Right lobe of liver (tissue), 6 donors: ENCODE measurements at places on chromosomes 12 and 14.
A peak's percentile ranks its signal among the peaks of the same experiment; 100 is the strongest.

GRCh38 chr14:102417001-102417431 lies 54.3 kb downstream of the TECPR2 start:
- no peak for DNase-seq

DNA sequence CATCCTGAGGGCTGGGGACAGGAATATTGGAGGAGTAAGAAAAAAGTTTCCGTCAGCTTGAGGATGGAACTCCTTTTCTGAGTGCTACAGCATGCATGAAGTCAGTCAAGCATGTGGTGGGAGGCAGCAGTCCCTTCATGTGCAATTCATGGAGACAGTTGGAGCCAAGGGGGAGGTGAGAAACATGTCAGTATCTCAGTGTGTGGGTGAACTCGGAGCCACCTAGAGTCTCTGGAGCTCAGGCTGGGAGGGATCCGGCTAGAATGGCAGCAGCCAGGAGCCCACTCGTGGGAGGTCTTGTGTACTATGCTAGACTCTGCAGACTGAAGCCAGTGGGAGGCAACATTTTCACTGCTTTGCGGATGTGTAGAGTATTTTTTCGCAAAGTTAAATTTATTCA lies 60.3 kb downstream of the AVPR1A start:
- no peak for DNase-seq

DNA sequence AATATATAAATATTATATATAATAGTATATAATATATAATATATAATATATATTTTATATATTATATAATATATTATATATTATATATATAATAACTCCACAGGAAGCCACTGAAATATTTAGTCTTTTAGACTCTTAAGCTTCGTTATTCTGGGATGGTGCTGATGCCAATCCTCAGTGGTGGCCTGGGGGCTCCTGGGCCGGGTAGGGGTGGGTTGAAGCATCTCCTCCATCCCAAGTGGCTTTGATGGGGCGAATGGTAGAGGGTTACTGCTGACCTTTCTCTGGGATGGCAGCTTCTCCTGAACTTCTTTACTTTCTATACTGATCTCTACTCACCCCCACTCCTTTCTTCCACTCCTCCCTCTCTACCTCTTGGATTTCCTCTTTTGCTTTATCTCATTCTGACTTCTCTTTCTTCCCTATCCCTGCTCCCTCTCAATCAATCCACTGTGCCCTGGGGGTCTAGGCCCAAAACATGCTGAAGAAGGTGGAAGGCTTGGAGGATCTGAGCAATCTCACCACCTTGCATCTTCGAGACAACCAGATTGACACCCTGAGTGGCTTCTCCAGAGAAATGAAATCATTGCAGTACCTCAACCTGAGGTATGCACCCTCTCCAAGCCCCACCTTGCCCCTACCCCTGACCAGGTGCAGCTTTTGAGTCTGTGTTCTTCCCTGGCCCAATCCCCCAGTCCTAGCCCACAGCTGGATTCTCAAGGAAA lies 4.8 kb upstream of the ENO2 start:
- no peak for DNase-seq

GRCh38 chr12:121794534-121795033 lies 1.1 kb upstream of the RHOF start:
- peak; percentile 63 for DNase-seq

DNA sequence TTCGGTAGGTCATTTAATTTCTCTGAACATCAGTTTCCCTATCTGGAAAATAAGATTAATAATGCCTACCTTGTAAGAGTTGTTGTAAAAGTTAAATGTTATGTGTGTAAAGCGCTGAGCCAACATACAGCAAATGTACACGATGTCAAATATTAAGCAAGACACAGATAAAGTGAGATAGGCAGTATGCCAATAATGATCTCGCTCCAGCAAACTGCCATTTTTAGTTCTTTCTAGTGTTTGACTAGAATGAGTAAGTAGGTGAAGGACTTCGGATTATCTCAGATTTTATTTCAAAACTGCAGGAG lies 840 bp downstream of the DHRS7 start:
- no peak for DNase-seq

- DNase-seq = no peak
Observed at GRCh38 chr12:19203539-19204506, 74.3 kb downstream of the PLEKHA5 start.

- no peak for DNase-seq
Observed at GRCh38 chr14:44453433-44454171, 53.5 kb downstream of the FSCB start.

- no peak for DNase-seq
Observed at GRCh38 chr12:6823182-6824084, 1.8 kb downstream of the GPR162 start.

DNA sequence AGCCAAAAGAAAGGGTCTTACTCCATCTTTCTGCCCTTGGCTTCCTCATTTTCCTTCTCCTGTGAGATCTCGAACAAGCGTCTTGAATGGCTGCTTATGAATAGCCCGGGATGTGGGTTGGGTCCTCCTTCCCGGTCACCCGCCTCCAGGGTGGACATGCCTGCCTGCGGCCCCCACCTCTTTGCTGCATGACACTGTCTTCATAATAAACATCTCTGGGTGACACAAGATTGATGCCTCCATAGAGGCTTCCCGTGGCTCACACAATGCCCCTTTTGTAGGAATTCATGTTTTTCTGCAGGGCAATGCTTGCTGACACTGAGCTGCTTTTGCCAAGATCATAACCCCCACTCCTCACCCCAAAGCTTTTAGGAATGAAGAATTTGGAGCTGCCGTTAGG lies 125.9 kb downstream of the ZNF664 start:
- no peak for DNase-seq

DNA sequence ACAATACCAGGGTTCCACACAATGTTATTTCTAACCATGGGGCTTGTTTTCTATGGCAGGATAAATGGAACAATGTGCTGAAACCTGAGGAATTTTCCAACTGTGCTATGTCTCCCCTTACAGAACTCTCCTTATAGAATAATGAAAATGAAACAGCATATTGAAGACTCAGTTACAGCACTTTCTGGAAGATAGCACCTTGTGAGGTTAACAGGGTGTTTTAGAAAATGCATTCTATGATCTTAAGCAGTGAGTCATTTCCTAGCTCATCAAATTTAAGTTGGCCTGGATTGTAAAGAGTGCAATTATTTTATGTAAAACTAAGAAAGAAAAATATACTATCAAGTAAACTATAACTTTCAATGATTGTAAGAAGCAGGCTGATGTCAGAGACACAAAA lies 60.1 kb upstream of the CNTN1 start:
- DNase-seq = no peak

- DNase-seq = no peak
Observed at GRCh38 chr12:124752437-124753227, 111.0 kb downstream of the SCARB1 start.

DNA sequence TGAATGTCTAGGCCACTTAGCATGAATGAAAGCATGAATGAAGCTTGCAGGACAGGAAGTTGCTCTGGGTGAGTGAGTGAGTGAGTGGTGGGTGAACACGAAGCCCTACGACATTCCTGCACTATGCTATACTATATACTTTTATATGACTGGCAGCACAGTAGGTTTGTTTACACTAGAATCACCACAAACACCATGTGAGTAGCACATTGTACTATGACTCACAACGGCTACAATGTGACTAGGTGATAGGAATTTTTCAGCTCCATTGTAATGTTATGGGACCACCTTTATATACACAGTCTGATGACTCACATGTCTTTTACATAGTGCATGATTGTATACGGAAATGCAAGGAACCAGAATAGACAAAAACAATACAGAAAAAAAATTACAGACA lies 1480.2 kb downstream of the AACS start:
- no peak for DNase-seq

DNA sequence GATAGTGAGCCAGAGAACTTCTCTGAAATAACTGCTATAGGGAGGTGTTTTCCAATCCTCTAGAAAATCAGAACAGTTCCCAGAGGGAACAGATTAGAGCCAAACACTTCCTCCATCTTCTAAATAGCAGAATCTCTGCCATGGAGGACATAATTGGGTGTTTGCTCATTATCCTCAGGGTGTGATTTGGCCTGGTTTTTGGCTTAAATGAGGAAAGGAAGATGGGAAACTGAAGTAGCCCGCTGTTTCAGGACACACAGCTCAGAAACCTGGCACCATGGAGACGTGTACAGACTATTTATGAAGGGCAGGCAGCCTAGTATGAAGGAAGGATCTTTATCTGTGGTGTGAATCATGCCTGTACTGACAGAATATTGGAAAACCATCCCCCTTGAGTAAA lies 231.7 kb upstream of the PRKD1 start:
- DNase-seq = no peak

DNA sequence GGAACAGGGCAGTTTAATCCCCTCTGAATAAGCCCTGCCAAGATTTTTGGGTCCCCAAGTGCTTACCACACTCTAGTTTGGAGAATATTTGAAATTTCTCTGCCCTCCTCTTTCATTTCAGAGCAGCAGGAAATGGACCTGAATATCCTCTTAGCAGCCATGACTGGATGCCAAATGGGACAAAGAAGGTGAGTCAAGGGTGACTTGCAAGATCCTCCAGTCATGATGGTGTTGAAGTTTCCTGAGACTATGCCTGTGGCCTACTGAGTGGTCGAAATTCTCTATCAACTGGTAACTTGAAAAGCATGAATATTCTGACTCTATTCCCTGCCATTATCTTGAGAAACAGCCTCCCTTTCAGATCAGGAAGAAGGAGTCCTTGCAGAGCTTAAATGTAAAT lies 1674.7 kb upstream of the SEL1L start:
- DNase-seq = no peak

GRCh38 chr14:94290197-94290596 lies 2.9 kb downstream of the SERPINA10 start:
- peak; percentile 50 for DNase-seq

- no peak for DNase-seq
Observed at GRCh38 chr12:94643606-94644005, 6.8 kb downstream of the TMCC3 start.

DNA sequence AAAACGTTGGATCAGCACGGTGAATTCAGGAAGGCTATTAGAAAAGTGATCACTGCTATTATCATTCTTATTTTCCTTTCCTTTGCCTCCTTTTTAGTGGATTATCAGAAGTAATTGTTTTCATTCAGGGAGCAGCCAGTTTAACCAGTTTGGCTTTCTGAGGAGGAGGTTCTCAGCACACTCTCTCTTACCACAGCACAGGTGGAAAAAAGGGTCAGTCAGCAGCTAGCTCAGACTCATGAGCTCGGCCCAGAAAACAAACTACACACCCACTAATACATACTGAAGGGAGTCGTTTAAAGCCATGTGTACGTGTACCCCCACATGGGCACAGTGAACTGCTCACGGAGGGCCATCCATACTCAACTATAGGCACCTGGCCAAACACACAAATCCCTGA lies 23.2 kb upstream of the MAGOHB start:
- DNase-seq = no peak

DNA sequence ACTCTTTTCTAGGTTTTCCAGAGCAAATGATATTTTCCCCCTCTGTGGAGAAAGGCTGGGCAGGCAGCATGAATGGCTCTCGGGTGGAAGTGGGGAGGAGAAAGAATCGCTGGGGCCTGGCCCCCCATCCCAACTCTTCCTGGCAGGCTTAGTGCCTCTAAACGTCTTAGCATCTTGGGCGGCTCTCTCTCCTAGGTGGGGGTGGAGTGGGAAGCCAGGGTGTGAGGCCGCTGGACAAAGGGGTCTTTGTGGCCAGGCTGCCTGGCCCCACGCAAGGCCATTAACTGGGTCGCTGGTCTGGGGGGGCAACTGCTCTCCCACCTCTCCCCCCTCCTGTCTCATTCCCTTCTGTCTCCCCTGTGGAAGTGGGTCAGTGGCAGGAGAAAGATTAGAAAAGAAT lies 4.7 kb downstream of the LRP1-AS start:
- no peak for DNase-seq

DNA sequence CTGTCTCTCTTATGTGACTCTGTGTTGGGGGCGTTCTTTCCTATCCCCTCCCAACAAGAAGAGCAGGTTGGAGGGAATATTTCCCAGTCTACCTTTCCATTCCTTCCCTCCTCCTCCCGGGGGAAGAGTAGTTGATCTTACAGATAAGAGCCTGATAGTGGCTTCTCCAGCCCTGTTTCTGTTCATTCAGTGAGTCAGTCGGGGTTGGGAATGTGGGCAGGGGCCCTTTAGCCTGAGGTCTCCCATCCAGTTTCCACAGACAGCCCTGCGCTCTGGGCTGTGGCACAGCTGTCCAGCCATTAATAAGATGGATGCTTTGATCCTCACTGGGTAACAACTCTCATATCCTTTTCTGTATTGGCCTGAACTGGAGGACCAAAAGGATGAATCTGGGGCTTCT lies 18.1 kb upstream of the PPP1R1A start:
- no peak for DNase-seq

DNA sequence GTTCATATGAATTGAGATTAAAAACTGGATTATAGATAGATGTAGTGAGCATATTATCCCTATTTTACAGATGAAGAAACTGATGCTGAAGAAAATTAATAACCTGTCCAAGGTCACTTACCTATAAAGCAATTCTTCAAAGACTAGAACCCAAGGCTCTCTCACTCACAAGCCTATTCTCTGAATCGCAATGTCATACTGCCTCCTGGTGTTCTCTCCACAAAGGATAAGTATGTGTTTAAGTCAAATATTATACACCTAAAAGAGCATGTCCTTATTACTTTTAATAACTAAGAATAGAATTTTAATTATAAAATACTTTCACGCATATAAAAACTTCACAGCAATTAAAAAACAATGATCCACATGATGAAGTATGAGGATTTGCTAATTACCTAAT lies 721.3 kb upstream of the USP15 start:
- no peak for DNase-seq

DNA sequence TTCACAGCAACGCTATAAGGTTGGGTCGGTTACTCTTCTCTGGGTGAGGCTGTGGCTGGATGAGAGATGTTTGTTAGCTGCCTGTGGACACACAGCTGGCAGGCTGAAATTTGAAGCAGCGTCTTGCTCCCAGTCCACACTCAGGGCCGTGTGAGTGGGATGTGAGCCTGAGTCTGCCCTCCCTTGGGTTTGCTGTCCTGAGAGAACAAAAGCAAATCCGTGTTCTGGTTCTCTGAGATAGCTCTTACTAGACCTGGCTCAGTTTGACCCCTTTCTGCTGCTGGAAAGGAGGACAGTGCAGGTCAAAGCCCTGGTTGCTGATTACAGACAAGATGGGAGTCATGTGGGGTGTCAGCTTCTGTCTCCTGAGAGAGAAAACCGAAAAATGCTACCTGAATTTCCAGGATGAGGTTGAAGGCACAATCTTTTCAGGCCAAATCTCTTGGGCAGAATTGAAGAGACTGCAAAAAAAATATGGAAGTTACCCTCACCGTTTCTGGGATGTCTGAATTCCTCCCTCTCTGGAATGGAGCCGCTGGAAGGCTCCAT lies 270.8 kb downstream of the ZFP36L1 start:
- DNase-seq = no peak

DNA sequence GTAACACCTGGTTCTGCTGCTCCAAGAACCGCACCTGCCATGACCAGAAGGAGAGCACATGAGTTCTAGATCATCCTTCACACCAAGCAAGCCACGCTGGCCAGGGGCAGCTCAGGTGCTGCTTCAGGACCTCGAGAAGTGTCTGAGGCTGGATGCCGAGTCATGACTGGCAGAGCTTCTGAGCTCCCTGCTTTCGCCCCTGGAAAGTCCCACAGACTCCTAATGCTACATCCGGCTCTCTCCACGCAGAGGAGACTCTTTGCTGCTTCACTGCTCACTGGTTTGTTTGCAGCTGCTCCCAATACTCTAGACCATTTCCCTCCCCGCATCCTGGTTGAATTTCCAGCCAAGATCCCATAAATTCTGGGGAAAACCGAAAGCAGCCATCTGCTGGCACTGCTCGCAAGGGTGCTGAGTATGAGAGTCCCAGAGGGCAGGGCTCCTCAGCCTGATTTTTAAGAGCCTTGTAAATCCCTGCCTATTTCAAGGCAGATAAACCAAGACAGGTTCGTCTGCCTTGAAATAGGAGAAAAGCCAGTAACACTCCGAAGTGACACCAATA lies 1.4 kb downstream of the KRT2 start:
- DNase-seq = no peak
